Thymus (tissue), 14 donors: ENCODE measurements at places on chromosomes 6 and 20.

DNA sequence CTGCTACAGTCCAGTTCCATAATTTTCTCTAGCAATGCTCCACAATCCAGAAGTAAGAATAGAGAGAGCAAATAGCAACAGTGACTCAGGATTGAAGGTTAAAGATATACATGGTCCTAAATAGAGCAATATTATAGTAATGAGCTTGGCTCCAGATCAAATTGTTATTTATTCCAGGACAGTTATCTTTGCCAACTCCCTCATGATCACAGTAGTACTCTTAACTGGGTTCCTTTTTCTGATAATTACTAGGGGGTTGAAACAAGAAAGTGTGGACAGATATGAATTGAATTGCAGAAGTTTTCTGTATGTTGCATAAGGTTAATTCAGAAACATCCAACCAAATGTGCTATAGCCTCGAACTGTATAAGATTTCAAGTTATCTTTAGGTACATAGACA lies 11.9 kb downstream of the FAM184A start:
- no peak for DNase-seq

- DNase-seq = no peak
Observed at GRCh38 chr6:11845664-11846577, 67.3 kb upstream of the ADTRP start.

DNA sequence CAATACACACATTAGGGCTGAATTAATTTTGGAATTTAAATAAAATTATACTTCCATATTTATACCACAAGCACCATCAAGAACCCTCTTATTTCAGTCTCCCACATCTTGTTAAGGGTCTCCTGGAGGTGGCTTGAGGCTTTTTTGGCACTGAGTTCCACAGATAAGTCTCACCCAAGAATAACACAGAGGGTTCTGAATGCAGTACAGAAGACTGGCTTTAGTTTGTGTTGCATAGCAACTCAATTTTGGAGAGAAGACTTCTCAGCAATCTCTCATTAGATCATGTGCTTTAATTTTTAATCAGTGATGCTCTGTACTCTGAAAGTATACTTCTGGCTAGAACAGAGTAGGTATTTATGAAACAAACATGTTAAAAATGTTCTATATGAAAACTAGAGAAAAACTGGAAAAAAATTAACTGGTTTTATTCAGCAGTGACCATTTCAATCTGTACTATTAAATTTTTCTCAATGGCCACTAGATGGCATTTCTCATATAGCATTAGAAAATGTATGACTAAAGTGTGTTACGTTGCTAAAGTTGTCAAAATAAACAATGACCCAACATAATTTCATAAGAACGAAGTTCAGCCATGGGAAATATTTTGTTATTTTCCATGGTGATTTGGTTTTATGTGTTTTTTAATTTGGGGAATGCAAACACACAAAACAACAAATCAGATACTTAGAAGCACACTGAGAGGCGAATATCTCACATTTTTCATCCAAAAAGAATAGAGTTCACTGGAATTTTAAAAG lies 32.7 kb upstream of the MAP7 start:
- DNase-seq = no peak

DNA sequence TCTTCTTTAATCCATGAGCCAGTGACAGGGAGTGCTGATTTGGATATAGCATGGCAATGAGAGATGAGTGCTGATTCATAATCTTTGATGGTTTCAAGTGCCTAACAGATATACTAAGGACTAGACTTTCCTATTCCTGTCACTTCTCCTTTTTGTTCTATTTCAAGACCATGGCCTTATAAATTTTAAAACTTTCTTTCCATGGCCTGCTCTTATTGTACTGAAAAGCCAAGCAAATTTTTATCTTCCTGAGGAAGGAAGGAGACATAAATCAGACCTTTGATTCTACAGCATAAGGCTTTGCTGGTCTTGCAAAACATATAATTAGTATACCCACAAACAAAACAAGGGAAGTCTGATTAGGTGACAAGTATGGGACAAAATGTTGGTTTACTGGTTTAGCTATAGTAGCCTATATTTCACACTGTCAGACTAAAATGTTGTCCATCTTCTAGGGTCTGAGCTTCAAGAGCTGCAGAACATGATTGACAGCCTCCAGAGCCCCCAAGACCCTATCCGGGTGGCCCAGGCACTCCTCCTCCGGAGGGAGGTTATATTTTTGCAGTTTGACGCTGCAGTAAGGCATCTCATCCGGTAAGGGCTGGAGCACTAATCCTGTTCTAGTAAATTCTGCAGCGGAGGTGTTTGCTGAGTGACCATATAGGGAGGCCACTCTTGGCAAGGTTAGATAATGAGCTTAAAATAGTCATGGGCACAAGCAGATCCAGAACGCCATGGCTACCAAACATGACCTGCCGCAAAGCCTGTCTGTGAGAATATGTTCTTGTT lies 82.3 kb downstream of the CD164 start:
- no peak for DNase-seq

GRCh38 chr20:22106308-22106938 lies 401.0 kb downstream of the PAX1 start:
- DNase-seq = peak; percentile 4

DNA sequence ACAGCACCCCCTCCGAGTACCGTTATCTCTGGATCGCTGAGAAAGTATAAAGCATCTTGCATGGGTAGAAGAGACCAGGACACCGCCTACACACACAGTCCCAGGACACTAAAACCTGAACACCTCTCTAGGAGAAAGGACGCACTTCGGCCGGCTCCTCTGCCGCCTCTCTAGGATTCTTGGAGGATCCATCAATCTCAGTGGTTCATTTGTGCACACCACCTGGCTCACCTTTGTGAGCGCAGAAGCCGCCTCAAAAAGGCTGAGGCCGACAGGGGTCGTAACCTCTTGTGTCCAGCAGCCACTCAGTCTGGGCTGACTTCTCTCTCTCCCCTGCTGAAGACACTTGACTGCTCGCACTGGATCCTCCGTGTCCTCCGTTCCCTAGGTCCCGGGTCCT lies 13.5 kb downstream of the ZSCAN23 start:
- no peak for DNase-seq

DNA sequence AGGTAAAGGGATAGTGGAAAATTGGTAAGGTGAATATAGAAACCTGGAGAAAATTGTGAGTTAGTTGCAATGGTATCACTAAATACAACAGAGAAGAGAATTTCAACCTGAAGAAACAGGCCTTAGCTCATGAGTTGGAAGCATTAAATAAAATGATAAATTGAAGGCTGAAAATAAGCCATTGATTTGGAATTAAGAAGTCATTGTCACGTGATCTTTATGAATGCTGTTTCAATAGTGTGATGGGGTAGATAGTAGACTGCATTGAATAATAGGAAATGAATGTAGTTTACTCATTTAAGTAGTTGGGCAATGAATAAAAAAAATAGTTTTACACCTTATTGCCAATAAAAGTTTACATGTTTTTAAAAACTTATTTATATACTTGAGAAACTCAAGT lies 88.5 kb upstream of the ADGRB3 start:
- no peak for DNase-seq

DNA sequence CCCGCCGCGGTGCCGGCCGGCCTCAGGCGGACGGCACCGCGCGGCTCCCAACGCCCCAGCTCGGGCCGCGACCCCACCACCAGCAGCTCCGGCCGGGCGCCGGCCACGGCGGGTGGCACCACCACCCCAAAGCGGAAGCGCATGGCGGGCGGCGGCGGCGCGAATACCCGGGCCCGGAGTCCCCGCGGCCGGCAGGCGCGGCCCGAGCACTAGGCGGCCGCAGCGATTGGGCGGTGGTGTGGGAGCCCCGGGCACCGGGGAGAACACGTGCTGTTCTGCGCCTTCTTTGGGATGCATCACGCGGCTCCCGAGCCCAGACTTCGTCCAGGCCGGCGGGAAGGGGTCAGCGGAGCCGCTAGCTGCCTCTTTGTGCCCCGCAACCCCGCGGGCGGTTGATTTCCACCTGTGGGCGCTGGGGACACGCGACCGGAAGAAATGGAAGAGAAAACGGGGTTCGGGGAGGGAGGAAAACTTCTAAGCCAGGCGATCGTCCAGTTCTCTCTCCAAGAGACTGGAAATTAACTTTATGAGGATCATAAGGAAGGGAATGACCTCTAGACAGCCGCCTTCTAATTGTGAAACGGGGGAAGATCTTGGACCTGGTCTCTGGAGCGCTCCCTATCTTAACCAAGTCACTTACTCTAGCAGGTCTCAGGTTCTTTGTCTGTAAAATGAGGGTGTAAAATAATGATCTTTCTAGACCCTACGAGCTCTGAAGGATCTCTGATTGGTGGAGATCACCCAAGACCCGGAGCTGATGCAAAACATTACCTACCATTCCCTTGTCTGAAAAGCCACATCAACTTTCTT lies at the start of gene EPM2A:
Gene EPM2A, minus strand, starts transcription at position 165 of the 810 bp plus-strand sequence. Its CDS starts 22 bp downstream, at position 143.
- peak; percentile 52 for DNase-seq

GRCh38 chr6:137724495-137725211 lies 142.4 kb upstream of the TNFAIP3 start:
- DNase-seq = no peak

DNA sequence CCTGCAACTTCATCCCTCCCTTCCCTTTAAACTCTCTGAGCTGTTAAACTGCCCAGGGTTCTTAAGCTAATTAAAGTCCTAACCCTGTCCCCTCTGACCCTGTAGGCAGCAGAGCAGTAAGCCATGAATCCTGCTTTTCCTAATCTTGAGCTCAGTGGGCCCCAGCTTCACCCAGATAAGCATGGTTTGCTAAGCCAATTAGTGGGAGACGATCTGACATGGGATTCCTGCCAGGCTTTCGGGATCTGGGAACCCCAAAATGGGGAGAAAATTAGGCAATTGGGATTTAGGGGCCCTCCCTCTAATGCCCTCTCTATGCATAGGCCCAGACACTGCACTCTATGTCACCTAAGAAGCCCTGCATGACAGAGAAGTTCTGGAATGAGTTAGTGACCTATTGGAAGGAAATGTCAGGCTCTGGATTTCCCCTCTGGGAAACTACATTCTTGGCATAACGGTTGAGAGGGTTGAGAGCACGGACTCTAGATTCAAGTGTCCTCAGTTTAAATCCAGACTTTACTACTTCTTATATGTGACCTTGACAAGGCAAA lies 4.6 kb downstream of the XKR7 start:
- no peak for DNase-seq

- DNase-seq = no peak
Observed at GRCh38 chr20:33650111-33650752, 11.9 kb upstream of the C20orf144 start.

DNA sequence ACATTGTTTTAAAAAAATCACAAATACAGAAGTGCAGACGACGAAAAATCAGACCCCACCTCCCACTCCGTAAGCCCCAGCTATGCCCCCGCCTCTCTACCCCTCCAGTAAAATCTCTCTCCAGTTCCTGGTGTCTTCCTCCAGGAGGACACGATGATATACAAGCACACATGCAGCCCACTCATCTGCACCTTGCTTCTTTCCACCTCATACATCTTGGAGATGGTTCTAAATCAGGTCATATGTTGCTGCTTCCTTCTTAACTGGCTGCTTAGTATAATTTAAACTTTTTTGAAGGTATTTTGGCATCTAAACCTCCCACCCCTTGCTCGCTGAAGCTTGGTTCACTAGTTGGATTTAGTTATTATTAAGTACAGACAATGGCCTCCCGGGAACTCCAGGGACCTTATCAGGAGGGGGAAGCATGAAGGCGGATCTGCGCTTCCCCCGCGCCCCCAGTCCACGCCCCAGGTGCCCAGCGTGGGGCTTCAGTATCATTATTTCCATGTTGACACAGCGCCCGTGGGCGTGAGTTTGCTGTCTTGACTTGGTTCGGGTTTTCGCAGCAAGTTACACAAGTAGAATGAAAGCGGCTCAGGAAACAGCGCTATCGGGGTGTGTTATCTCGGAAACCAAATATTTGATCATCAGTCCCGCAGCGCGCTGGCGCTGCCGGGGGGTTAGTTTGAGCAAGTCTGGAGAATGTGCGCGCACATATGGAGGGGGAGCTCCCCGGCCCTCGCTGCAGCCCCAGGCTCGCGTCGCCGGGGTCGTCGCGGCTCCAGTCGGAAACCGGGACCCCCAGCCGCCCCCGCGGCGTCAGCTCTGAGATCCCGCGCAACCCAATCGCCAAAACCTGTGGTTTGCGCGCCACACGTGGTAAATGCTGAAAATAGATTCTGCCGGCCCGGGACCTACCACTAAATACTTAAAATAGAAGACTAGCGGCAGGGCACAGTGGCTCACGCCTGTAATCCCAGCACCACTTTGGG lies 2.3 kb downstream of the BMP7 start:
- DNase-seq = no peak

DNA sequence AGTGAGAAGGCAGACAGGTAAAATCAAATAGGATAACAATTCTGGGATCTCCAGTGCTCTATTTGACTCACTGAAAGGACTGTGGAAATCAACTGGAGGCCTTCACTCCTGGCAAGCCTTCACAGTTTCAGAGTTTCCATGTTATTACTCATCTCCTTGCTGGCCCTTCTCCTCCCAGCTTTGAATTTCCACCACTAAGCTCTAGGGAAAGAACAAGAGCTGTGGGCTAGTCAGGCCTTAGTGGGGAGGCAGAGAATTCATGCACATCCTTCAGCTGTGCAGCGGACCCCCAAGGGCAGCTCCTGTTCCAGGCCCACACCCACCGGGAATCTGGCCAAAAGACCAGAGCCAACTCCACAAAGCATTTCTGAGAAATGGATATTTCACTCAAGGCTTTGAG lies 26.0 kb downstream of the MYLIP start:
- DNase-seq = no peak

DNA sequence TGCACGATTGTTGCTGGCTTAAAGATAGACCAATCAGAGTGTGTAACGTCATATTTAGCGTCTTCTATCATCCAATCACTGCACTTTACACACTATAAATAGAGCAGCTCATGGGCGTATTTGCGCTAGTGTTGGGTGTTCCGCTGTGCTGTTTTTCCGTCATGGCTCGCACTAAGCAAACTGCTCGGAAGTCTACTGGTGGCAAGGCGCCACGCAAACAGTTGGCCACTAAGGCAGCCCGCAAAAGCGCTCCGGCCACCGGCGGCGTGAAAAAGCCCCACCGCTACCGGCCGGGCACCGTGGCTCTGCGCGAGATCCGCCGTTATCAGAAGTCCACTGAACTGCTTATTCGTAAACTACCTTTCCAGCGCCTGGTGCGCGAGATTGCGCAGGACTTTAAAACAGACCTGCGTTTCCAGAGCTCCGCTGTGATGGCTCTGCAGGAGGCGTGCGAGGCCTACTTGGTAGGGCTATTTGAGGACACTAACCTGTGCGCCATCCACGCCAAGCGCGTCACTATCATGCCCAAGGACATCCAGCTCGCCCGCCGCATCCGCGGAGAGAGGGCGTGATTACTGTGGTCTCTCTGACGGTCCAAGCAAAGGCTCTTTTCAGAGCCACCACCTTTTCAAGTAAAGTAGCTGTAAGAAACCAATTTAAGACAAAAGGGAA lies 57.9 kb downstream of the TRIM38 start:
- peak; percentile 94 for DNase-seq

DNA sequence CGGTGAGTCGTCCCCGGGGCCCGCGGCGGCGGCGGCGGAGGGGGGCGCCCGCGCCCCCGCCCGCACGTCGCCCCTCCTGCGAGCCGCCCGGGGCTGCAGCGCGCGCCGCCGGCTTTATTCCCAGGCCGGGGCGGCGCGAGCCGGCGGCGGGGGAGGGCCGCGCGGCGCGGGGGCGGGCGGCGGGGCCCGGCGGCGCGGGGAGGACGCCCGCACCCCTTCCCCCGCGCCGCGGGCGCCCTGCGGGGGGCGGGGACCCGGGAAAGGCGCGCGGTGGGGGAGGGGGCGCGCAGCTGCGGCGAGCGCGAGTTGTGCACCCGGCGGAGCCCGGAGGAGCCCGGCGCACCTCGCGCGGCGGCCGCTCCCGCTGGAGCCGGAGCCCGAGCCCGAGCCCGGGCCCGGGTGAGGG lies 646 bp downstream of the HMGA1 start:
- no peak for DNase-seq

GRCh38 chr20:59765599-59766177 lies 161.3 kb downstream of the PHACTR3 start:
- DNase-seq = no peak
